Kidney tubule cell (primary cell): ENCODE measurements at places on chromosomes 3 and 15.

- no peak for DNase-seq
Observed at GRCh38 chr3:108414007-108414406, 96.4 kb downstream of the MYH15 start.

DNA sequence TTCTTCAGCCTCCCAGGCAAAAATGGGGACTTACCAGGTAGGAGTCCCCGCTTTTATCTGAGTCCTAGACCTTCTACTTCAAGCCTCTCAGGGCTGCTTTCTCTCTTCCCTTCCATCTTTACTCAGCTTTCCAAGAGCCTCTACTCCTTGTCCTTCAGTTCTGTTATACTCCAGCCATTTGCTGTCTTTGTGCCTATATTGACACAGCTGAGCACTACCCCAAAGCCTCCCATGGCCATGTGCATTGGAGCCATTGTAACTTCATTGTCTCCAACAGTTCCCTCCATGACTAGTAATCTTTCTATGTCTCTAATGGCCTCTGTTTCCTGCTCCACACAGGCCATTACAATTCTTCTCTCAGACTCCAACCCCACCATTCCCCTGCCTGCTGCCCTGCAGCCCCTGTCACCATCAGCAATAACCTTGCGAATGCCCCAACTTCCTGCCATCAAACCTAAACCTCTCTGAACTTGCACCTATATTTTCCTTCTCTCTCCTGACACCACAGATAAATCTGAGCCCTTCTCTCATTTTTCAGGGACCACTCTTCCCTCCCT, 77.9 kb upstream of the ADPGK start:
- no peak for DNase-seq

GRCh38 chr3:69212411-69213160, 90.2 kb upstream of the LMOD3 start:
- peak; percentile 91 for DNase-seq

GRCh38 chr3:144312702-144313101, 341.1 kb downstream of the DIPK2A start:
- DNase-seq, result no peak

DNA sequence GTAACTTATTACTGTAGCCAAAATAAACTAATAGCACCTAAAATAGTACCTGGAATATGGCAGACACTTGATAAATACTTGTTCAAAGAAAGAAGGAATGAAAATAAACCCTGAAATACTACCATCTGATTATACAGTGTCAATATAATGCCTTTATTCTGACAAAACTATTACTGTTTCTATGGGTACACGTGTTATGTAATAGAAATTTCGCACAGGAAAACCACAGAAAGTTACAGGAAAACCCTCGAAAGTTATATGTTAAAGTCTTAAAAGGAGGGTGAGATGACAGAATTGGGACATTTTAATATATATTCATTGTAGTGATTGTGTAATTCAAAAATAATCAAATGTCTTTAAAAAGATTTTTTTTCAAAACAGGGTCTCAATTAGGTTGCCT, 28.8 kb downstream of the ETFA start:
- no peak for DNase-seq

DNA sequence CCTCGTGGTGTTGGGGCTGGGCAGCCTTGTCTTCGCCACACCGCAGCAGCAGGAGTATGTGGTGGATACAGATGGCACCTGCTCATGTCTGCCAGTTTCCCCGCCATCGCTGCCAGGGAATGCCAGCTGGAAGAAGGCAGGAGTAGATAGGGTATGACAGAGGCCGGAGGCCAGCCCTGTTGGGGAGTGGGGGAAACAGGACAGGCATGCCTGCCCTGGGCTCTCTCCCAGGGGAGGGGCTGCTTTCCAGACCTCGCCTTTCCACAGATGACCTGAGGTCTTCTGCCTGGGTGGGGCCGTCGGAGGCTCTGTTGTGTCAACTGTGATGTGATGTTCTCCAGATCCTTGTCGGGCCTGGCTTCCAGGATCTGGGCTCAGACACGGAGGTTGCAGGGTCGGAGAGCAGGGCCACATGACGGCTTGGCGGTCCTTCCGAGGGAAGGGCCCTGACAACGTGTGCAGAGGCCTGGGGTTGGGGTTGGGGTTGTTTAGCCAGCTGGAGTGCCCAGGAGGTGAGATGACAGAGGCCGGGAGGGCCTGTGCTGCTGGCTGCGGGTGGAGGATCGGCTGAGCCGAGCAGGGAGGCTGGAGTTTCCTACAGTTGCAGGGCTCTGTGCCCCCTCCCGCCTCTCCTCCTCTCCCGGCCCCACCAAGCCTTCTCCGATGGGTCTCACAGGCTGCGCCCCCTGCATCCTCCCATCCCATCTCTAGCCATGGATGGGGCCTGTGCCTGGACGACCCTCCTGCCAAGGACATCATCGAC, 102.0 kb downstream of the TBC1D2B start:
- DNase-seq, result no peak

- no peak for DNase-seq
Observed at GRCh38 chr3:72039677-72040076, 254.7 kb upstream of the PROK2 start.

- no peak for DNase-seq
Observed at GRCh38 chr3:155110996-155111901, 31.1 kb downstream of the MME start.

GRCh38 chr3:46097691-46098241, 70.5 kb upstream of the XCR1 start:
- DNase-seq, result no peak

- DNase-seq, result no peak
Observed at GRCh38 chr3:73141525-73141924, 80.1 kb downstream of the EBLN2 start.

DNA sequence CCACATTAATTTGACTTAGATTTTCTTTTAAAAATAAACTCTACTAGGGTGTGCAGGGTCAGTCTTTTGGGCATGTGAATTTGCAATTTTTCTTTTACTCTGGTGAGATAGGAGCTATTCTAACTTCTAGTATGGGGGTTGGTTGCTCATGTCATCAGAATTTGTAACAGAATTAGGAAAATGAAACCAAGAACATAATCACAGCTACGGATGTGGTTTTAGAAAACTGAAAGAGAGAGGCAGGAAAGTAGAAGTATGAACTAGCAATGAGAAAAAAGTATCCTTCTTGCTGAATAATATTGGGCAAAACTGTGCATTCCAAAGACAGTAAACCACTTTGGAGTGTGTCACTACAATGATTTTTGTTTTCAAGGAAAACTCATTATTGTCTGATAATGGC, 43.3 kb downstream of the ADPGK start:
- no peak for DNase-seq

DNA sequence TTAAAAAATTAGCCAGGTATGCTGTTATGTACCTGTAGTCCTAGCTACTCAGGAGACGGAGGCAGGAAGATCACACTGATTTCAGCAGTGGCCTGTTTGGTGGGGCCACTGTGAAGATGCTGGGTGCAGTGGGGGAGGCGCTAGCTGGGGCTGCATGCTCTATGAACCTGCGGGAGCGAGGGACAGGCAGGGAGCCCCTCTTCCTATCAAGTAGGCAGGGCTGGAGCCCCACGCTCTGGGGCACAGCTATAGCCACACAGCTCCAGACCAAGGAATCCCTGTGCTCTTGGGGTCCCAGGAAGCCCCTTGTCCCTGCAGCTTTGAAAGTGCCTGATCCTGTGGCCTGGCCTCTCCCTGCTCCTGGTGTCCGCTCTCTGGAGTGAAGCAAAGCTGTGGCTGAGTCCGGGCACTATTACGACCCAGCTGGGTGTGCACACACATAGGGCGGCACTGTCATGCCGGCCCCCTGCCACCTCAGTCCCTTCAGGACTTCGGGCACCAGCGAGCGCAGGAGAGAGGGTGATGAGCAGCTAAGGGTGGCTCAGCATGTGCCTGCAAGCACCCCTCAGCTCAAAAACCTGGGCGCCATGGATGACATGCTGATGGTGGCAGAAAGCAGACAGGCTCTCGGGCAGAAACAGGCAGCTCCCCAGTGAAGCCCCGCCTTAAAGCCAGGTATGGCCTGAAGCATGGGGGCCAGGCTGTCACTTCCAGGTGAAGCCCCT, 262.6 kb downstream of the TBC1D5 start:
- DNase-seq, result no peak

DNA sequence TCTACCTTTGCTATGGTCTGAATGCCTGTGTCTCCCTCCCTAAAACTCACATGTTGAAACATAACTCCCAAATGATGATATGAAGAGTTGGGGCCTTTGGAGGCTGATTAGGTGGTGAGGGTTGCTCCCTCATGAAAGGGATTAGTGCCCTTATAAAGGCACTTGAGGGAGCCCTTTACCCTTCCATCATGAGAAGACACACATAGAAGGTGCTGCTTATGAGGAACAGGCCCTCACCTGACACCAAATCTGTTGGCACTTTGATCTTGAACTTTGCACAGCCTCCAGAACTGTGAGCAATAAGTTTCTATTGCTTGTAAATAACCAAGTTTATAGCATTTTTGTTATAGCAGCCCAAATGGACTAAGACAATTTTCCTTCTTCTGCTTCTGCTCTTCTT, 76.2 kb upstream of the ADAMTS9 start:
- peak; percentile 2 for DNase-seq

- no peak for DNase-seq
Observed at GRCh38 chr3:153456833-153457545, 295.0 kb downstream of the RAP2B start.

DNA sequence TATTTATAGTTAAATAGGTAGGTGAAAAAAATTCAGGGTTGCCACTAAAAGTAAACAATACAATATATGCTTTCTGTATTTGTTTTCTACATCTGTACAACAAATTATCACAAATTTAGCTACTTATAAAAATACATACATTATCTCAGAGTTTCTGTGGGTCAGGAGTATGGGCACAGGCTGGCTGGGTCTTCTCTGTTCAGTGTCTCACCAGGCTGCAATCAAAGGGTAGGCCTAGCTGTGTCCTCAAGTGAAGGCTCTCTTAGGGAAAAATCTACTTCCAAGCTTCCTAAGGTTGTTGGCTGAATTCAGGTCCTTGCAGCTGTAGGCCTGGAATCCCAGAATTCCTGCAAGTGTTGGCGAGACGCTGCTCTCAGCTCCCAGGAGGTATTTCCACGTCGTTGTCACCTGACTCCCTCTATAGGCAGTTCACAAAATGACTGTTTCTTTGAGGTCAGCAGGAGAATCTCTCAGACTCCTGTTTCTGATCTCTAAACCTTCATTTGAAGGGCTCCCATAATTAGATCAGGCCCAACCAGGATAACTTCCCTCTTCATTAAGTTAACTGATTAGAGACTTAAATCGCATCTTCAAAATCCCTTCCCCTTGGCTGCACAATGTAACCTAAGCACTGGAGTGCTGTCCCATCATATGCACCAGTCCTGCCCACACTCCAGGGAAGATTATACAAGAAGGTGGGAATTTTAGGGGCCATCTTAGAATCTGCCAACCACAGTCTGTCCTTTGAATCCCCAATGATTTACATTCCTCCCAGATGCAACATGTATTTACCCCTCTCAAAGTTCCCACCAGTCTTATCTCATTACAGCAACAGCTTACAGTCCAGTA, 296.6 kb downstream of the SUCLG2 start:
- DNase-seq, result peak; percentile 56

DNA sequence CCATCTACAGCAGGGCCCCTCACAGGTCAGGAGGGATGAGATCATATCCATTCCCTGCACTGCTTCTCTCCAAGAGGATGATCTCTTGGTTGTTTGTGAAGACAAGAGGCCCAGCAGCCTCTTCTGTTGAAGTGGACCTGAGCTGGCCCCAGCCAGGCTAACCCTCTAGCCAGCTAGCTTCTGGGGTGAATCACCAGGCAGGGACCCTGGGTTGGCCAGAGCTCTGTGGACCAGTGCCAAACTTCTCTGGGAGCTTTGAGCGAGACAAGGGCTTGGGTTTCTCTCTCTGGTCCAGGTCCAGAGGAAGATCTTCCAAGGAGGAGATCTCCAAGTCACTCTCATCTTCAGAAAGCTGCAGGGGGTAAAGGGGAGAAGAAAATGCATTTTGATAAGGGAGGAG, 52.7 kb downstream of the CLDN18 start:
- DNase-seq, result peak; percentile 16

GRCh38 chr3:51860703-51861665, at the start of gene IQCF2:
TSS of gene IQCF2 (plus strand) at chr3:51861615. CDS start at chr3:51861667, 52 bp downstream.
- DNase-seq, result no peak

DNA sequence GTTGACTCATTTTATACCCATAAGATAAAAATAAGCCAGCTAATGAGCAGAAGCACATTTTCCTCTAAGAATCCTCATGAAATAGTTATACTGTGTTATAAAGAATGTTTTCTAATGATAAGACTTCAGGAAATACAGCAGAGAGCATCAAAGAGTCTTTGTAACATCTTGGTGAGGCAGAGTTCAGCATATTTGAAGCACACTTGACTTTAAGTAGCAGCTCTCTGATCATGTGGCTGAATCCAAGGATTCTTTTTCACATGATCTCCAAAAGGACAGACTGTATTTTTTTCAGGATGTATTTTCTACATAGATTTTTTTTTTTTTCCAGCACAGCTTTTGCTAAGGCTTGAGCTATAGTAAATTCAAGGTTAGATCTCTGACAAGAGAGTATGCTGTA, 195.1 kb downstream of the SI start:
- DNase-seq, result no peak

DNA sequence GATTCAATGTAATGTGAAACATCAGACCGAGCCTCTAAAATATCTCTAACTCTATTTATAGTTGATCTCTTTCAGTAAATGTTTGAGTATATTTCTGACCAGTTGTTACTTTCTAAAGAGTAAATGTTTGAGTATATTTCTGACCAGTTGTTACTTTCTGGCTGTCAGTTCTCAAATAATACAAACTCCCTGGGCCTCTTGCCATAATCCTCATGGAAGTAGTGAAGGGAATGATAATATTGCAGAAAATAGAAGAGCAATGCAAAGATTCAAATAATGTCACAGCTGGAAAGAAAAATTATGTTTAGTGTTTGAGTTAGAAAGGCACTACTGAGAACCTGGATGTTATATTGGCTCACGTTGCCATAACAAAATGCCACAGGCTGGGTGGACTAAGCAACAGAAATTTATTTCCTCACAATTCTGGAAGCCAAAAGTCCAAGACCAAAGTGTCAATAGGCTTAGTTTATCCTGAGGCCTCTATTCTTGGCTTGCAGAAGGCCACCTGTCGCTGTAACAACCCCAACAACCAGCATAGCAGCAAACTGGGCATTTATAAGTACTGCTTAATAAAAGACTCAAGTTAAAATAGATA, 470.6 kb upstream of the BCHE start:
- DNase-seq, result no peak

DNA sequence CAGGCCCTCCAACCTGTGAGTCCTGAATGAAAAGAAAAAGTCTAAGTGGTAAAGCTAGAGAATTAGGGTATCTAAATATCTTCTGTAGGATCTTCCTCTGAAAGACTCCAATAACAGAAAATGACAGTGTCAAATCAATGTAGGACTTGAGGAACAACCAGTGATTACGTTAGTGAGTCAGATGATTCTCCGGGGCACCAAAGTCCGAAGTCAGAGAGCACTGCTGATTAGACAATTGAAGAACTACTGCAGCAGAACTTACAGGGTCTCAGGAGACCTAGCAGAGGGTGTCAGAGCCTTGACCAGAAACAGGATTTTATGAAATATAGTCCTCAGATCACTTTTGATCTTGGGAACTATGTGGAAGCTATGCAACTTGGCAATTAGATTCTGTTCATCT, 605.8 kb downstream of the EPHA3 start:
- no peak for DNase-seq

- DNase-seq, result no peak
Observed at GRCh38 chr3:124455891-124456290, 274.4 kb upstream of the UMPS start.
